ENCODE measurements at places on chromosomes 6 and 20.

GRCh38 chr6:35011096-35012041, 122.3 kb downstream of the ANKS1A start:
- no peaks in the 10 kb centered on the region for H3K36me3 ChIP-seq
- peak; percentile 33 for DNase-seq
- no peaks in the 10 kb centered on the region for H3K27me3 ChIP-seq

- DNase-seq = no peak
- H3K27me3 ChIP-seq = no peaks in the 10 kb centered on the region
- no peaks in the 10 kb centered on the region for H3K36me3 ChIP-seq
- no peak overlapping the region for H3K4me3 ChIP-seq
These were observed 609.8 kb downstream of the RFPL4B start for GRCh38 chr6:112956696-112957535.

DNA sequence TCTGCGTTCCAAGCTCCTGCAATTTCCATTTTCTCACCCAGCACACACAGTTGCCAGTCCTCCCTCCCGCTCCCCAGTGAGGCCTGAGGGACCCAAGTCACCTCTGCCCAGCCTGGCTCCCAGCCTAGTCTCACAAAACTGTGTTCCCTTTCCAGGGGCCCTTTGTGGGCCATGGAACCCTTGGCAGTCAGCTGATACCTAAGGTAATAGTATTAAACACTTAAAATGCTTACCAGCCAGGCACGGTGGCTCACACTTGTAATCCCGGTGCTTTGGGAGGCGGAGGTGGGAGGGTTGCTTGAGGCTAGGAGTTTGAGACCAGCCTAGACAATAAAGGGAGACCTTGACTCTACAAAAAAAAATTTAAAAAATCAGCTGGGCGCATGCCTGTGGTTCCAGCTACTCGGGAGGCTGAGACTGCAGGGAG, 3.2 kb upstream of the RBM38 start:
- no peak overlapping the region for H3K27ac ChIP-seq
- H3K4me3 ChIP-seq = no peak overlapping the region
- no peak for DNase-seq
- H3K4me1 ChIP-seq = peaks cover 29% of the 10 kb centered on the region
- no peaks in the 10 kb centered on the region for H3K36me3 ChIP-seq

GRCh38 chr6:44045672-44046015, 81.6 kb downstream of the MRPL14 start:
- peaks cover 64% of the 10 kb centered on the region for H3K4me1 ChIP-seq
- DNase-seq = peak; percentile 99
- no peaks in the 10 kb centered on the region for H3K27me3 ChIP-seq
- H3K4me3 ChIP-seq = no peak overlapping the region
- peak overlapping the region; percentile 73 for H3K27ac ChIP-seq

- peaks cover 2% of the 10 kb centered on the region for H3K4me1 ChIP-seq
- H3K27ac ChIP-seq = no peak within 1 kb of the TSS
- DNase-seq = peak; percentile 58
- no peaks in the 10 kb centered on the region for H3K36me3 ChIP-seq
- peak within 1 kb of the TSS; percentile 60 for H3K4me3 ChIP-seq
- no peaks in the 10 kb centered on the region for H3K27me3 ChIP-seq
These were observed at the start of gene IL20RA for GRCh38 chr6:137044366-137045221. Gene IL20RA (minus strand): TSS chr6:137044965. CDS start chr6:137044728, 237 bp downstream.

DNA sequence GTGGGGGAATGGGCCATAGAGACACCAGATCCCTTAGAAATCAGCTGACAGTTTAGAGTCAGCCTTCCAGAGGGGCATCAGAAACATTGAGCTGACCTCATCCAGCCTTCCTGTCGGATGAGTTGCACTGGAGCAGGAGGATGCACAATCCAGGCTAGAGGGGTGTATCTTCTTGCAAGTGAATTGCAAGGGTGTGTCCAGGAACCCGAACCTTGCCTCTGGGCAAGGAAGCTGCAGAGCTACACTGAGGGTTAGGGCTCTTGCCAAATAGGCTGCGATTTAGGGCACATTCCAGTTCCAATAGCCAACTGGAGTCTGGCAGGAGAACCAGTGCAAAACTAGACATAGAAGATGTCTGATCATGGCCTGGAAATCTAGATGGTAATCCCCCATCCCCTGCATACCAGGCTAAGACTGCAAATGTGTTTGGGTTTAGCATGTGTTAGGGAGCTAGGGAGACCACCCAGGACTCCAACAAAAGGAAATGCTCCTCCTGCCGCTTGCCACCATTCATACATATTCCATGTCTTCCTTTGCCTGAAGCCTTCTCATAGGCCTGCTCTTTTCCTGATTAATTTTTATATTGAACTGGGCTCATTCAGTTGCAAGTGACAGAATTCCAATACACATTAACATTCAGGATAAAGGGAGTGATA, 6.3 kb upstream of the UTRN start:
- no peak overlapping the region for H3K27ac ChIP-seq
- H3K36me3 ChIP-seq = no peaks in the 10 kb centered on the region
- no peak for DNase-seq
- no peak overlapping the region for H3K4me3 ChIP-seq

- peaks cover 21% of the 10 kb centered on the region for H3K4me1 ChIP-seq
- no peak for DNase-seq
- no peaks in the 10 kb centered on the region for H3K27me3 ChIP-seq
- no peak overlapping the region for H3K27ac ChIP-seq
These were observed 18.5 kb upstream of the ISM1 start for GRCh38 chr20:13202565-13202964.

DNA sequence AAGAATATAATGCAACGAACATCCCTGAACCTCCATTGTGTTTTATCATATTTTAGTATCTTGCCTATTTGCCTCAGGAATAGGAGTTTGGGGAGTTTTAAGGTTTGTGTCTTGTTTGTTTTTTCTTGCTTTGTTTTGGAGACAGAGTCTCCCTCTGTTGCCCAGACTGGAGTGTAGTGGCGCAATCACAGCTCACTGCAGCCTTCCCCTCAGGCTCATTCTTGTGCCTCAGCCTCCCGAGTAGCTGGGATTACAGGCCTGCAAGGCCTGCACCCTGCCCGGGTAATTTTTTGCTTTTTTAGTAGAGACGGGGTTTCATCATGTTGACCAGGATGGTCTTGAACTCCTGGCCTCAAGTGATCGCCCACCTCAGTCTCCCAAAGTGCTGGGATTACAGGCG, 63.3 kb upstream of the CARMIL1 start:
- H3K4me1 ChIP-seq = peaks cover under 1% of the 10 kb centered on the region
- no peak for DNase-seq
- no peak overlapping the region for H3K4me3 ChIP-seq
- no peak overlapping the region for H3K27ac ChIP-seq
- no peaks in the 10 kb centered on the region for H3K27me3 ChIP-seq
- H3K36me3 ChIP-seq = no peaks in the 10 kb centered on the region

- H3K36me3 ChIP-seq = no peaks in the 10 kb centered on the region
- H3K27ac ChIP-seq = no peak overlapping the region
- no peak overlapping the region for H3K4me3 ChIP-seq
- no peaks in the 10 kb centered on the region for H3K27me3 ChIP-seq
- no peaks in the 10 kb centered on the region for H3K4me1 ChIP-seq
- DNase-seq = no peak
These were observed 110.6 kb downstream of the PREX1 start for GRCh38 chr20:48717095-48717672.

DNA sequence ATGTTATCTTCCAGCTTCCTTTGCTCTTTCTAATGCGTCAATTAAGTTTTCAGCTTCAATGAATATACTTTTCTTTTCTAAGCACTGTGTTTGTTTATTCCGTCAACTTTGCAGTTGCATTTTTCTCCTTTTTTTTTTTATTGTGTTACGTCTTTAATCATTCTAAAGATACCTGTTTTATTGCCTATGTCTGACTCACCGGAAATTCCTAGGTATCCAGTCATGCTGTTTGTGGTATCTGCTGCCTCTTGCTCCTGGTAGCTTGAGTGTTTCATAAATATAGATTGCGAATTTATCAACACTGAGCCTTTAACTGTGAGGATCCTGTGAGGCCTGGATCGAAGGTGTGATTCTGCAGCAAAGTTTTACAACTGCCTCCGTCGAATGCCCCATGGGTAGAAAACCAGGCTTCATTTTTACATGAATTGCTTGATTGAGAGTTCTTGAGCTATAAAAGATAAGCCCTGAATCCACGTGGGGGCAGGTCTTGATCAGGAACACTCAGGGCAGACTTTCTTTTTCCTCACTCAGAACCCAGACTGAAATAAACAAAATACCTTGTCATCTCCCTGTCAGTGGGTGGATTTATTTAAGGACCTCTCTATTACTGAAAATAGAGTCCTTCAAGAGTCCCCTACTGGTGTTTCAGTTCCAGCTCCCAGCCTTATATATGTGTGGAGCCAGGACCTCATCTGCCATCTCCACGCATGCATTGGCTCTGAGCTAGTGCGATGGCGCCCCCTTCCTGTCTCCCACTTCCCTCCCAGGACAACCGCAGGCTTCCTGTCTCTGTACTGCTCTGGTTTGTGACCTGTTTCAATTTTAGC, 60.1 kb upstream of the LRRC1 start:
- DNase-seq = peak; percentile 50
- peaks cover 23% of the 10 kb centered on the region for H3K4me1 ChIP-seq
- no peak overlapping the region for H3K4me3 ChIP-seq
- no peaks in the 10 kb centered on the region for H3K36me3 ChIP-seq
- H3K27ac ChIP-seq = no peak overlapping the region
- H3K27me3 ChIP-seq = no peaks in the 10 kb centered on the region

DNA sequence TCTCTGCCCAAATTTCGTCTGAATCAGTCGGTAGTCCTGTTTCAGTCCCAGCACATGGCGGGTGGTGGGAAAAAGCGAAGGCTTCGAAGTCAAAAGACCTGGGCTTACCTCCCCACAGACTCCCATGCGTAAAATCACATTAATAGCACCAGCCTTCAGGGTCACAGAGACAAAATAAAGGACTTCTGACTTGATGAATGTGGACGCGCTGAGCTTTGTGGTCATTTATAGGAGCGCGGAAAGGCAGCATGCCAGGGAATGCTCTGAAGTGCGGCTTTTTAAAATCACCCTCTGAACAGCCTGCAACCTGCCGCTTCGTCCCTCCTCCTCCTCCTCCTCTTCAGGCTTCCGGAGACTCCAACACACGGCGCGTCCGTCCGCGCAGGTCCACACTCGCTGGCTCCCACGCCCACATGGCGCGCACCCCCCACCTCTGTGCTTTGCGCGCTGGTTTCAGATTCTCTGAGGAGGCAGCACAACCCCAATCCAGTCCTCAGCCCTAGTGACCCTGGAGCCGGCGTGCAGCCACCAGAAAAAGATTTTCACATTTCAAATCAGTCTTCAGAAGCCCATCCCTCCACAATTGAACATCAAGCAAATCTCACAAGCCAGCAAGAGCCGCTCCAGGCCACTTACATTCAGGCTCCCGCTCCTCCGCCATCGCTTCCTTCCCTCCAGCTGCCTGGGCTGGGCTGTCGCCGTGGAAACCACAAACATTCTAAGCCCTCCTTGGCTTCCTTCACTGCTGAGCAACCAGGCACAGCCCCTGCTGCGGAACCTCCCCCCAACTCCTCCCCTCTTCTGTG, at the start of gene C6orf118:
TSS of gene C6orf118 (minus strand) at position 680 of the 806 bp plus-strand sequence. CDS start at position 661, 19 bp downstream.
- no peaks in the 10 kb centered on the region for H3K27me3 ChIP-seq
- DNase-seq = peak; percentile 81
- no peaks in the 10 kb centered on the region for H3K4me1 ChIP-seq
- H3K27ac ChIP-seq = no peak within 1 kb of the TSS
- H3K4me3 ChIP-seq = peak within 1 kb of the TSS; percentile 22
- H3K36me3 ChIP-seq = no peaks in the 10 kb centered on the region

DNA sequence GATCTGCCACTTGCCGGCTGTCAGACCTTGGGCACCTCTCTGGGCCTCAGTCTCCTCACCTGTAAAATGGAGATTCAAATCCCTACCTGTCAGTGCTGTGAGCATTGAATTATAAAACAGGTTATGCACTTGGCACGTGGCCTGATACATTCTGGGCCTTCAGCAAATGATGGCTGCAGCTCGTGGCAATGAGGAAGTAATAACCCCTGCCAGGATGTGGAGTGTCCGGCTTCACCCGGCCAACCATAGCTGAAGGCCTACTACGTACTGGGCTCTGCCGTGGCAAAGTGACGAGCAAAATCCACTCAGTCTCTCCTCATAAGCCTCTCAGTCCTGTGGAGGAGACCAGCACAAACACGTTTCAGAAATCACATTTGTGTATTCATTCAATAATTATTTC, 10.9 kb upstream of the VSTM2L start:
- no peaks in the 10 kb centered on the region for H3K4me1 ChIP-seq
- no peaks in the 10 kb centered on the region for H3K27me3 ChIP-seq
- no peak for DNase-seq
- no peaks in the 10 kb centered on the region for H3K36me3 ChIP-seq
- H3K4me3 ChIP-seq = no peak overlapping the region
- no peak overlapping the region for H3K27ac ChIP-seq

- no peaks in the 10 kb centered on the region for H3K36me3 ChIP-seq
- H3K4me3 ChIP-seq = no peak overlapping the region
- peaks cover 5% of the 10 kb centered on the region for H3K4me1 ChIP-seq
- H3K27me3 ChIP-seq = no peaks in the 10 kb centered on the region
- no peak for DNase-seq
These were observed 164.5 kb downstream of the CD83 start for GRCh38 chr6:14281811-14282660.

GRCh38 chr20:44433751-44434538, 41.7 kb upstream of the TTPAL start:
- H3K27me3 ChIP-seq = peaks cover 2% of the 10 kb centered on the region
- no peak overlapping the region for H3K27ac ChIP-seq
- H3K4me3 ChIP-seq = no peak overlapping the region
- no peaks in the 10 kb centered on the region for H3K4me1 ChIP-seq
- no peak for DNase-seq

DNA sequence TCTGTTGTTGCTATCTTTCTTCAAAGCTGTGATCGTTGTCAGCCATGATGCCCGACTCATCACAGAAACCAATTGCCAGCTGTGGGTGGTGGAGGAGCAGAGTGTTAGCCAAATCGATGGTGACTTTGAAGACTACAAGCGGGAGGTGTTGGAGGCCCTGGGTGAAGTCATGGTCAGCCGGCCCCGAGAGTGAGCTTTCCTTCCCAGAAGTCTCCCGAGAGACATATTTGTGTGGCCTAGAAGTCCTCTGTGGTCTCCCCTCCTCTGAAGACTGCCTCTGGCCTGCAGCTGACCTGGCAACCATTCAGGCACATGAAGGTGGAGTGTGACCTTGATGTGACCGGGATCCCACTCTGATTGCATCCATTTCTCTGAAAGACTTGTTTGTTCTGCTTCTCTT, 19.3 kb downstream of the ABCF1 start:
- H3K27ac ChIP-seq = peak overlapping the region; percentile 42
- H3K4me3 ChIP-seq = no peak overlapping the region
- DNase-seq = no peak
- peaks cover 7% of the 10 kb centered on the region for H3K4me1 ChIP-seq
- H3K27me3 ChIP-seq = no peaks in the 10 kb centered on the region

GRCh38 chr20:1383623-1384404, 9.0 kb downstream of the FKBP1A start:
- no peaks in the 10 kb centered on the region for H3K27me3 ChIP-seq
- peaks cover 97% of the 10 kb centered on the region for H3K4me1 ChIP-seq
- H3K4me3 ChIP-seq = no peak overlapping the region
- H3K27ac ChIP-seq = peak overlapping the region; percentile 97
- no peaks in the 10 kb centered on the region for H3K36me3 ChIP-seq
- peak; percentile 83 for DNase-seq

Data from thyroid gland (tissue), 4 donors.